Keratinocyte (primary cell): ENCODE measurements at places on chromosomes 4 and X.

GRCh38 chr4:2866891-2867290 is 23.2 kb downstream of the ADD1 start:
- no peak for DNase-seq

DNA sequence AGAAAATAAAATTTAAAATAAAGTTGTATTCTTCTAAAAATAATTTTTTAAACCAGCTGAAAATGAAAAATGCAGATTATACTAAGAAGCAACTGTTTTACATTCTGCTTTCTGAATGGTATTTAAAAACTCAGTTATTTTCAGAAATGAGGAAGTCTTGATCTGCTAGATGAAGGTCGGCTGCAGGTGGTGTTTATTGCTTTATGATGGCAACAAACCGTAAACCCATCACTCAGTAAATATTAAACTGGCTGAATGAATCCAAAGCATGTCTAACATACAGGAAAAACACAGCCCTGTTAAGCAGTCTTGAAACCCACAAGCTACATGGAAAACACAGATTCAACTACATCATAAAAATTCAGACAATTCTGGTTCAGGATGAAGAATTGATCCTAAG is 29.3 kb downstream of the DYNLT3 start:
- DNase-seq = no peak

DNA sequence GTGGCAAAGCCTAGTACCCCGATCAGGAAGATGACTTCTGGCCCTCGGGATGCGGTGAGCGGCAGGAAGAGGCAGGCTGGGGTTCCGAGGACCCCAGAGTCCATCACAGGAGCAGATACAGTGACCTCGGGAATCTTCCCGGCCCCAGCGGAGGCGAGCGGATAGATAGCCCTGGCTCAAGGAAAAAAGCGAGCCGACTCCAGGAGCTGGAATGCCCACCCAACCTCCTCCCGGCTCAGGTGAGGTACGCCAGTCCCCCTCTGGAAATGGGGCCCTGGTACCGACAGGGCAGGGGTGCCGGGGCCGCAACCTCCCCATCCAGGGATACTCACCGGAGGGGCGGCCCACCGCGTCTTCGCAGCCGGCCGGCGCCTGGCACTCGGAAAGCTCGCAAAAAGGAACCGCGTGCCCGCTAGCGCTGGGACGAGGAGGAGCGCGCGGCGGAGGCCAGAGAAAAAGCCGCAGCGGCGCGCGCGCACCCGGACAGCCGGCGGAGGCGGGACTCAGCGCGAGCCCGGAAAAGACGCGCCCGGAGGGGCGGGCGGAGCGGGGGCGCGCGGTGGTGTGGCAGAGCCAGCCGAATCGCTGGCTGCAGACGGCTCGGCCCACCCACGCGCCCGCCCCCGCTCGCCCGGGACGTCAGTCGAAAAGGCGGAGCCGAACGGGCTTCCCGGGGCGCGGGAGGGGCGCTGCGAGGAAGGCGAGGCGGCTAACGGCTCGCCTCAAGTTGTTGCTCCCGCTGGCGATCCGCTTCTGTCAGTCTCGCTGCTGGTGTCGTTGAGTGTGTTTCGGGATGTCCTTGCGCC is at the start of gene ACSL4:
Gene ACSL4 (minus strand): TSS at position 451 of the 806 bp plus-strand sequence. CDS start 49,894 bp downstream, outside the sequence.
- DNase-seq = no peak

- no peak for DNase-seq
Observed at GRCh38 chr4:6331018-6331417, 61.4 kb downstream of the WFS1 start.

GRCh38 chr4:8268211-8268610 is 1.3 kb upstream of the HTRA3 start:
- DNase-seq = no peak

GRCh38 chrX:86805241-86805640 is 657.0 kb downstream of the DACH2 start:
- no peak for DNase-seq

GRCh38 chr4:182600093-182600492 is 317.1 kb downstream of the DCTD start:
- DNase-seq = no peak

GRCh38 chrX:143634309-143634662 is 1.6 kb downstream of the SLITRK4 start:
- no peak for DNase-seq

DNA sequence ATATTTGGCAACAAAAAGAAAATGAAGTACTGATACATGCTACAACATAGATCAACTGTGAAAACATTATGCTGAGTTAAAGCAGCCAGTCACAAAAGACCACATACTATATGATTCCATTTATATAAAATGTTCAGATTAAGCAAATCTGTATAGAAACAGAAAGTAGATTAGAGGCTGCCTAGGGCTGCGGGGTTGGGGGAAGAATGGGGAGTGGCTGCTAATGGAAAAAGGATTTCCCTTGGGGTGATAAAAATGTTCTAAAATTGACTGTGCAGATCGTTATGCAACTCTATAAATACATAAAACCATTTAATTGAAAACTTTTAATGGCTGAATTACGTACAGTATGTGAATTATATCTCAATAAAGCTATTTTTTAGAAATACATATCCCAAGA is 46.8 kb downstream of the NEK1 start:
- DNase-seq = no peak

GRCh38 chr4:76197971-76198410 is 15.6 kb downstream of the SCARB2 start:
- DNase-seq = no peak

DNA sequence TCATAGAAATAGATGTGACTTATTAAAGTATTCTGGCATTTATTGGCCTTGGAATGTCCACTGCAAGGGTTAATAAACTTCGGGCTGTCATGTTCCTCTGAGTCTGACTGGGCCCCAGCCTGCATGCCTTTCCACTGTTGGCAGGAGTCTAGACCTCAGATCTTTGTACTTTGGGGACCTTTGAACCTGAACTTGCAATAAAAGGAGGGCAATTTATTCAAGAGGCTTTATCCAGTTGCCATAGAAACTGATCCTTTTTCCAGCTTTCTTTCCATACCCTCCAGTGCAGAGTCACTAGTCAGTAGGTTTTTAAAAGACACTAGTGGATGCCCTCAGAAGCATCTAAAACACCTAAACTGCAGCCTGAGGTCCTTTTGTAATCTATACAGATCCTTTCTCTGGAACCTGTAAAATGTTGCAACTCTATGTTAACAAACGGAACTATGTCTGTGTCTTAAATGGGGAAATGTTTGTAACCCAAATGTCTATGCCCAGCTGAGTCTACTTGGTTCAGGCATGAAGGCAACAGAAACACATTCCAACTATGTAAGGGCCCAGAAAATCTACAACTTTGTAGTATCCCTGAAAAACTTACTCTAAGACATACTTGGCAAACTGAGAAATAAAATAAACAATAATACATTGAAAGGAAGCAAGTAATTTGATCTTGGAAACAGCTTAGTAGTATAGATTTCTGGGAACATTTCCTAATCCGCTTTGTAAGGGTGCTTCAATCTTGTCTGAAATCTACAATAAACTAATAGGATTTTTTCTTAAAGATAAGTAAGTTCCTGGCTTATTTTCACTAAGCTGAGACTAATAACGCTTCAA is 41.5 kb downstream of the SOWAHB start:
- DNase-seq = no peak

- no peak for DNase-seq
Observed at GRCh38 chr4:86014599-86014998, 345.3 kb downstream of the MAPK10 start.

- peak; percentile 84 for DNase-seq
Observed at GRCh38 chr4:165967486-165967885, 94.4 kb downstream of the TLL1 start.
